ENCODE measurements at places on chromosomes 5 and 9. TPM values are rescaled to one million over a fixed set of nuclear protein-coding genes. Genes with fewer than 3 reads are reported as not detected.

GRCh38 chr9:122346478-122347347 lies 24.1 kb upstream of the PTGS1 start:
- no peak for DNase-seq

DNA sequence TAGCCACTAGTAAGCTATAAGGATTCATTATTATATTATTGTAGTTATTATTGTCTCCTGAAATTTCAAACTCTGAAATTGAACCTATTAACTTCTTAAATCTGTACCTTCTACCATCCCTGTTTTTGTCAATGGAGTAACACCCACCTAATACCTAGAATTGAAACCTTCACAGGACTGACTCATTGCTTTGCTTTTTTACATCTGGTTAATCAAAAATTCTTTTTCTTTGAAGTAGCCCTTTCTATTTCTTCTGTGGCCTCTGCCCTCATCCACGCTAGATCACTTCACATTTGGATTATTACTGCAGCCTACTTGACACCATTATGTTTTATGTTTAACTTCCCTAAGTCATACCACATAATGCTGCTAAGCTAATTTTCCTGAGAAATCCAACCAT lies 35.6 kb downstream of the RBM27 start:
- no peak for DNase-seq

DNA sequence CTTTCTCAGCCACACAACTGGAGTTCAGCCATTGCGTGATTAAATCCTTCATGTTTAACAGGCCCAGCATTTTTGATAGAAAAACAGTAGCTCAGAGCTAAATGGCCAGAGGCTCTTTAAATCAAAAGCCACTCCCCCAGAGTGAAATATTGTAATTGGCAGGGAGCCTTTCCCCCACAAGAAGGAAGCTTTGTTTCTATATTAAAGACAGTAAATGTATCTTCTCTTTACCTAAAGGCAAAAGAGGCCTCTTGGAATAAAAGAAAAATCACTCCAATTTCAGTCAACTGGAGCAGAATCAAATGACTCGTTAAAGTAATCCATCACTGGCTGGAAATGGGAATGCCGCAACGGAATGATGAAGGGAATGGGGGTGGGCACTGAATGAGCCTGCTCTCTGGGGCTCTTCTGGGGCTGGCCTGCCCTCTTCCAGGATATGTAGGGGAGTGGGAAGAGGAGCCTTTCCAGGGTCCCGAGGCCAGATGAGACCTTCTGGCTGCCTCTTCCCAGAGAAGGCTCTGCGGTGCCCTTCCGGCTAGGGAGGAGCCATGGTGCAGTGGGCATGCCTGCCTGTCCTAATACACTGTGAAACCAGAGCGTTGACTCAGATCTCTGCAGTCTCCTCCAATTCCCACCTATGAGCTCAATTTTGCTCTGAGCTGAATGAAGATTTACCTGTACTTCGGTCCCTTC lies 45.2 kb downstream of the ANKDD1B start:
- peak; percentile 42 for DNase-seq

GRCh38 chr5:153895266-153895665 lies 143.4 kb downstream of the FAM114A2 start:
- no peak for DNase-seq

- no peak for DNase-seq
Measured at GRCh38 chr5:126831156-126831555, 54.2 kb downstream of the LMNB1 start.

DNA sequence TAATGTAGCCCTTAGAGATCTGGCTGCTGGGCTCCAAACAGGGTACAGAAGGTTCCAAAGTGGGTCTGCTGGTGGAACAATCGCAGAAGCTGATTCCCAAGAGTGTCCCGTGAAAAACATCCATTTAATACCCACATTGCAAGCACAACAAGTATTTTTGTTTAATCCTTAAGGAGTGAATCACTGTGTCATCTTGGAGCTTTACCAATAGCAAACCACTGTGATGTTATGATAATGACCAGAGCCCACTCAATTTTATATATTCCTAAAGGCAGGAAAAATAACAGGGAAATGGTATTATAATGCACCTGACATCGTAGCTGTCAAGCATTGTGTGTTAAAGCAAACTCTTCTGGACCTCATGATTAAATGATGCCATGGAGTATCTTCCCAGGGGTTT lies 291.9 kb downstream of the FBXL7 start:
- DNase-seq = no peak

DNA sequence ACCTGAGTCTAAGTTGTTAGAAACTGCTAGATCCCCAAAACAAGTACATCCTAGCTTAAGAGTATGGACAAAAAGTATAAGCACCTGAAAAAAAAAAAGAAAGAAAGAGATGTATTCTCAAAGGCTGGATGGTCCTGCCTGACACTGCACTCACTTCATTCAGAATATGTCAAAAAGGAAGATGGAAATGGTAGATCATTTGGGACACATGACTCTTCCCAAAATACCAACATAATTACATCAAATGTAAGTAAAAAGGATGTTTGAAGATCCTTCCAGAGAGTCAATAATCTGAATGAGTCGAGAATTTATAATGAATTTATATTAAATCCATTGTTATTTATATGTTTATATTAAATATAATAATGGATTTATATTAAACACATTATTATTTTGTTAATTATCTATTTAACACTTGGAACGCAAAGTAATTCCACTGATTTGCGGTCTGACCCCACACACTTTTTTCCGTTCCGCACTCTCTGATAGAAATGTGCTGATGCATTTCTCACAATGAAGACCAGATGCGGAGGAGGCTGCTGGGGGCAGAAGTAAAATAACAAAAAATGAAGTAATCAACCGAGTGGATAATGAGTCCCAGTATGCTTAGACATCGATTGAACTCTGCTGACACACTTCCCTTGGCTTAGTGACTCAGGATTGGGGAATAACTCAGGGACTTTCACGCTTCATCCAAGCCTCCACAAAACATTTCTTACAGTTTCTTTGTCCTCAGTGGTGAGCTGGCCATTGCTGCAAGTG lies 201.2 kb downstream of the ADAMTS12 start:
- DNase-seq = no peak

DNA sequence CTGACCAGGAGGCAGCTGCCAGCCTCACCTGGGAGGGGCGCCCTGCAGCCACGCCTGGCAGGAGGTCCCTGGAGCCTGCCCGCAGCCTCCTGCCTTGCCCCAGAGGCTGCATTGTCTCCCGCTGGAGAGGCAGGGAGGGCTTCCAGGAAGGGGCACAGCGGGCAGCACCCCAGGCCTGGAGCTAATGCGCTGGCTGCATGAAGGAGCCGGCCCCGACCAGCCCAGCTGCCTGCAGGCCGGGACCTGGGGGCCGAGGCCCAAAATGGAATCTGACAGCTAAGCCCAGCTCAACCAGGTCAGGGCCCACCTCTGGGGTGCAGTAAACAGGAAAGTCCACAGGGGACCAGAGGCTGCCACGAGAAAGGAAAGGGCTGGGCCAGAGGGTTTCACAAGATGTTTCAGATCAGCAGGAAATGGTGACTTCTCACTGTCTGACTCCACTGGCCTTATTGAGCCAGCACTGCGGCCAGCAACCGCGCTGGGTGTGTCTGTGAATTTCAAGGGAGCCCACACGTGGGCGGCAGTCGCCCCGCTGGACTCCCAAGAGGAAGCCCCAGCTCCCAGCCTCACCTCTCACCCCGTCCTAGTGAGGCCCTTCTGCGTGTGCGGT lies 18.6 kb upstream of the NOTCH1 start:
- DNase-seq = no peak

DNA sequence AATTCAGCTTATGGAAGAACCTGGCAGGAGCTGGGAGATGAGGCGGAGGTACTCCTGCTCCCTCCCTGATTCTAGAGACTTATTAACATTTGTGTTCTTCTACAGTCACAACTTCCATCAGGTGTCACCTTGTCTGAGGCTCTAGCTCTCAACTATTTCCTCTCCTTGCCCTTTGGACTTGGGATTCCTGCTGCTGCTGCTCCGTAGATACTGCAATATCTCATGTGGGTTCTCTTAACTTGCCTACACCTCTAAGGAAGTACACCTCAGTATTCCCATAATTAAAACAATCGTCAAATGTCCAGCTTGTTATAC lies 21.2 kb downstream of the ANXA1 start:
- no peak for DNase-seq

DNA sequence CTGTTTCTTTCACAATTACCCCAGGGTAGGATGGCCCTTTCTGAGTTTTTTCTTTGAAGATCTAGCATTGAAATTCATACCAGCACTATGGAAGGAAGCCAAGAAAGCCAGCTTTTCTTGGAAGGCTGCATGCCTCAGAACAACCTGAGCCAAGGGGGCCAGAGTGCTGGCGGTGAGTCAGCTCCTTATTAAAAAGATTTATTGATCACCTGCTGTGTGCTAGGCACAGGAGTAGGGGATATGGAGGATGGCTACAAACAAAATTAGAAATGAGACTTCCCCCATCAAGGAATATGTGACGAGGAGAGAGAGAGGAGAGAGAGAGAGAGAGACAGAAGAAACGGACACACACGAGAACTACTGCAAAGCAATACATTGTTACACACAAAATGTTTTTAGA lies 184.6 kb upstream of the PUM3 start:
- DNase-seq = no peak

DNA sequence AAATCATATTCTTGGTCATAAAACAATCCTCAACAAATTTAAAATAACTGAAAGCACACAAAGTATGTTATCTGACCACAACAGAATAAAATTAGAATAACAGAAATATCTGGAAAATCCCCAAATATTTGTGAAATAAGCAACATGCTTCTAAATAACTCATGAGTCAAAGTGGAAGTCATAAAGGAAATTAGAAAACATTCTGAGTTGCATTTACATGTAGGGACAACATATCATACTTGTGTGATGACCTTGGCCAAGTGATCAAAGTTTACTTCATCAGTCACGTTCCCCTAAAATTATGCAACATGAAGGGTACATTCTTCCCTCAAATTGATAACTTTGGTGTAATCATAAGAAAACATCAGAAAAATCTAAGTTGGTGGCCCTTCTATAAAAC lies 64.7 kb downstream of the CSF2 start:
- no peak for DNase-seq

- no peak for DNase-seq
Measured at GRCh38 chr5:68303754-68304420, 88.3 kb downstream of the PIK3R1 start.

- no peak for DNase-seq
Measured at GRCh38 chr9:126248680-126249079, 77.9 kb upstream of the MVB12B start.

DNA sequence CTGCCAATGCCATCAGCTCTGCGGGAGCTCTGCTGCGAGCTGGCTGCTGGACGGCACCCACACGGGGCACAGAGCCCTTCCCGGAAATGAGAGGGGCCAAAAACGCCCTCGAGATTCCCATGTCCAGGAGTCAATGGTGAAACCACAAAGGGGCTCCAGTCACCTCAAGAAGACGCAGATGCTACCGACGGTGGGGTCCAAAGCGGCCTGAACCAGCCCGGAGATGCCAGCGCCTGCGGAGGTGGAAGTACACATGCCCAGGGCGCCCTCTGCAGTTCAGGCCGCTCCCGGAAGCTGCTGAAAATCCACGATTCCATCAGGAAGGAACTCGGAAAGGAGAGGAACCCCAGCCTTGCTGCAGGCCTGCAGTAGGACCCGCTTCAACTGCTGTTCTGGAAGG lies 82.4 kb upstream of the SELENOP start:
- DNase-seq = no peak

DNA sequence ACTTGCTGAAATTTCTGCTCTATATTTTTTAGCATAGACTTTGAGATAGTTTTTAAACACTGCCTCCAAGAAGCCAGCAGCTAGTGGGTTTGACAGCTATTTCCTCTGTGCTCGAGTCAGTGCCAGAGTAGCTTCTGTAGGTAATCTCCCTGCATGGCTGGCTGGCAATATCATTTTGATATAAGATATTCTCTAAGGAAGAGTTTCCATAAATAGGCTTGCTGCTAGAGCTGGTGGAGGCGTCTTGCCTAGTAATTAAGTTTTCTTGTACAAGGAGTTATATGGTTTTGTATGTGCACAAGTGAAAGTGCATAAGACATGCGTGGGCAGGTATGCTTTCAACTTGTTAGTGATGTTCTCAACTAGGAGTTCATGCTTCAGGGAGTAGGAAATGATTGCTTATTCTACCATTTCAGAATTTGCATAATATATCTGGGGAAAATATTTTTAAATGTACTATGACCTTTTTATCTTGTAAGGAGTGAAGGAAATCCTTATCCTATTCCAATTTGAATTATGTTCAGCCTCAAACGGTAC lies 74.1 kb upstream of the CCL21 start:
- DNase-seq = peak; percentile 32

DNA sequence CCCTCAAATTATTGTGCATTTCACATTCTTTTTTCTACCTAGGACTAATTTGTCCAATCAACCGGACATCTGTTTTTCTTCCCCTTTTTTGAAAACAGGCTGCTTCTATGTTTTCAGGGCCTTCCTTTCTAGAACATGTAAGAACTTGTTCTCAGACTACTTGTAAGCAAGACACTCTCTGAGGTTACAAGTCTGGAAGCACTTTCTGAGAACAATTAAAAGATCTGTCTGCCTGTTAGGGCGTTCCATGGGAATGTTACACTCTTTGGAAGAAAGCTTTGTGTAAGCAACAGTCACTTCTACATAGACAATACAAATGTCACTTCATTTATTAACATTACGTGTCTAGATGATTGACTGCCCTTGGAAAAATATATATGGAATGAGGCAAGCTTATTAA lies 50.9 kb upstream of the HSPB3 start:
- DNase-seq = no peak

- no peak for DNase-seq
Measured at GRCh38 chr9:88926781-88927505, 64.3 kb upstream of the S1PR3 start.

DNA sequence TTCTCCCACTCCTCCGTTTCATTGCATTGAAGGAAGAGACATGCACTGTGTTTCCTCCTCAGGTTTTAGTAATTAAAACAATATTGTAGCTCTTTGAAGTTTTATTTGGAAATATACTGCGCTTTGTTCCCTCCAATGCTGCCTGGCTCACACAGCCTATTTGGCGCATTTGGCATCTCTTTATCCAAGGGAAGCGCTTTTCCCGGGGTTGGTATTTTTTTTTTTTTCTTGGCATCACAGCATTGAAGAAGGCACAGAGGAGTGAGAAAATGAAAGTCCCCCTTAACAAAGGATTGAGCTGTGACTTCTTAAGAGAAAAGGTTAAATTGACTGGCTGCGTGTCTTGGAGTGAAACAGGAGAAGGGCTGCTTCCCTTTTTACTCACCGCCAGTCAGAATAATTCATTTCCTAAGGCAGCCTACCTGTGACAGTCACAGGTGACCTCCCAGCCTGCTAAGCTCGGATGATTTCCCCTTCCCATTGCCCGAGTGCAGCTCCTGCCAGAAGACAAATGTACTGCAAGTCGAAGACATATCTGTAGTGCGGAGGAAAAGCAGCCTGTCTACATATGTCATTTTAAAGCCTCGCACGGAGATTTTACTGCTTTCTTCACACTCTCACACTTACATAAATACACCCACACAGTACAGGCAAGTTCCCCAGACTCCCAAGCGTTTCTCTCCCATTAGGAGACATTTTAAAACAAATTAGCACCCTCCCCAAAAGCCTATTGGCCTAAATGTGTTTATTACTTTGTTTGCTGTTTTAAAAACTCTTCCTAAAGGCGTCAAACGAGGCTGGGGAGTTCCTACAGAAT lies 665.5 kb upstream of the ZNF608 start:
- DNase-seq = no peak

The PCDH12 gene
- total RNA-seq = 2.8 TPM

The COL27A1 gene
- 1.4 TPM for total RNA-seq

The PDE6A gene
- total RNA-seq = not detected
